ENCODE measurements at places on chromosomes 6 and 20.
A peak's percentile ranks its signal among the peaks of the same experiment; 100 is the strongest.

DNA sequence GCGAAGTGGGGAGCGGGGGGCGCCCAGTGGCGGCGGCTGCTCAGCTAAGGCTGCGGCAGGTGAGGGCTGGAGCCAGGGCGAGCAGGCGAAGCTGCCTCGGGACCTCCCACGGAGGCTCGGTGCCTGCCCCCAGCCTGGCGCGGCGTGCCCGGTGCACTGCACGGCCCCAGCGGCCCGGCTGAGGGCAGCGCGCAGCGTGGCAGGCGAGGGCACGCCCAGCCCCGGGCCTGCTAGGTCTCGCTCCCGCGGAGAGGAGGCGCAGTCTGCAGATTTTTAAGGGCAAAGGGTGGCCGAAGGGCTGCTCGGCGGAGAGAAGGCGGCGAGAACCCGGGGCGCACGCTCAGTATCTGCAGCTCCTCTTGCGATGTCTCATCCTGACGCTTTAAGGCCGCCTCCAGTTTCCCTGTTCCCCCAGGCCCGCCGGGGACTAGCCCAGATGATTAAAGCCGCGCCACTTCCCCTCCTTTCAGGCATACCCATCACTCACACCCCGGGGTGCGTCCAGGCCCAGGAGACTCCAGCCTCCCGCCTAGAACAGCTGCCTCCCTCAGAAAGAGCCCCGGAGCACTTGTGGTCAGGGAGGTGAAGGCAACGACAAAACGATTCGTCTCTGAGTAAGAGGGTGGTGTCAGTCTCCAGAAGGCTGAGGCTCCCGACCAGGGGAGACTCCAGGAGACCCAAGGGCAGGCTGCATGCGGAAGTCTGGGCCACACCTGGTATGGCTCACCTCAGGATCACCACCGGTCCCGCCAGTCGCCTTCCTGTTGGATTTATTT lies at the start of gene FERMT1:
Gene FERMT1 (minus strand): TSS at position 158 of the 776 bp plus-strand sequence. CDS start 3,476 bp downstream, outside the sequence.
- peak; percentile 23 for DNase-seq

GRCh38 chr6:166624275-166624674 lies 2.8 kb downstream of the RPS6KA2 start:
- DNase-seq = no peak

DNA sequence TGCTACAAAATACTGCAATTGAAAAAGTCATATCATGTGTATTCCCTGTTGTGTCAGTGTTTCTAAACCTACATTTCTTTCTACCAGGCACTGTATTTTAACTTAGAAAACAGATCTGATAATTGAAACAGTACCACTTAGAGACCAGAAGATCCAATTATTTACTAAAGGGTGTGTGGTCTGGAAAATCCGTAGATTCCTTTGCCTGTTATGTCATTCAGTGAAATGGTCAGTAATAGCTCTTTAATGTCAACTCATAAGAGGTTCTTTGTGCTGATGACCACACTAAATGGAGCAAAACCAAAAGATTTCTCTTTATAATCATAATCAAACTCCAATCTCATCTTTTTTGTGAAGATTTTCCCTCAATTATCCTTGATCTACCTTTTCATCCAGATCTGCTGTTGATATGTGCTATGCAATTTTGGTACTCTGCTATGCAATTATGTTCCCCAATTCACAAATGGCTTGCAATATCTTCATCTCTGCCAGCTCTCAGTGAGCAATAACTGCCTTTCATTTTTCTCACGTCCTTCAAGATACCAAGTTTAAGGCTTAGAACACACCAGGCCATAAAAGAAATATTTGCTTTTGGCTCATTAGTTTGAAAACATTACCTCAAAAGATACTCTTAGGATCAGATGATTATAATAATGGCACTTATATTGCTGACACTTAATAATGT lies 165.5 kb downstream of the MOXD1 start:
- no peak for DNase-seq

GRCh38 chr6:129637340-129638054 lies 72.5 kb downstream of the ARHGAP18 start:
- DNase-seq = no peak

GRCh38 chr20:31523361-31524283 lies 9.4 kb downstream of the HM13 start:
- no peak for DNase-seq

DNA sequence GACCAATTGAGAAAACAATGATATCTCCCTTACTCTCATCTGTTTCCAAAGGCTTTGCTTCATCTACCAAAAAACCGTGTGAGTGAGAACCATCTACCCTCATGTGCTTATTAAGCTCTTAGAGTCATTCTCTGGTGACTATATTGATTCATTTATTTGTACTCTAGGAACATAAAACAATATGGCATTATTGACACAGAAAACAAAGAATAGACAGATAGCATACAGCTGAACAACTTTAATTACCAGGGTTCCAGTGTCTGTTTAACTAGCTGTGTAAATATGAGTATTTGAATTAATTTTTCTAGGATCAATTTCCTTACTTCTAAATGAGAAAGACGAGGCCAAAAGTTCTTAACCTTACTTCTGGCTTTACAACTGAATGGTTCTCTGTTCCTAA lies 31.3 kb upstream of the HEY2 start:
- DNase-seq = no peak

- no peak for DNase-seq
Observed at GRCh38 chr6:91241946-91242613, 655.2 kb upstream of the MAP3K7 start.

- no peak for DNase-seq
Observed at GRCh38 chr6:167843023-167843422, 16.3 kb downstream of the AFDN start.

GRCh38 chr20:50328996-50329898 lies 138.6 kb downstream of the CEBPB start:
- no peak for DNase-seq

GRCh38 chr6:5981126-5982026 lies 25.3 kb downstream of the NRN1 start:
- no peak for DNase-seq

- no peak for DNase-seq
Observed at GRCh38 chr6:119301429-119301828, 48.1 kb downstream of the MAN1A1 start.

DNA sequence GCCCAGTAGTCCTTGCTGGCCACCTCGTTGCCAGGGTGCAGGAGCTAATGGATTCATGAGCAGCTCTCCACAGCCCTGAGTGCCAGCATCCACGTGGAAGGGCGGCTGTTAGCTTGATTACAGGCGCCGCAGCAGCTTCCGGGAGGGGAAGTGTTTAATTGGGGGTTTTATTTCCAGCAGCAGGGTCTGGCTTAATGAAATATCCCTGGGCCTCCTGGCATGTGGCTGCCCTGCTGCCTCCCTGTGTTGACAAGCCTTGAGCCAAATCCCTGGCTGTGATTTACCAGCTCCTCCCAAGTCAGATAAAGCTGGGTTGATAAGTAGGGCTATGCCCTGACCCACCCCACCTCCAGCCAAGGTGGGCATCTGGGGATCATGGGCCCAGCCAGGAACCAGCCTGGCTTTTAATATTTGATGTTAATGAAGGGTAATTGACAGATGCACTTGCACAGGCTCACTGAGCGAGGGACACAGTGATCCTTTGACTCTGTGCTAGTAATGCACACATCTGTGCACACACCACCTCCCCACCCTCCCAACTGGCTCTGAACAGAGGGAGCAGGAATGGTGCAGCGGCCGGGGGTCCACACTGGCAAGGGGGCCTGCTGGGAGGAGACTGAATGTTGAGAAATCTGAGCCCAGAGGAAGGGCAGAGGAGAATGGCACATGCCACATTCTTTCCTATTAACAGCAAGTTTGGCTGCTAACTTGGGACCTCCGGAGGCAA lies 13.6 kb downstream of the GLP1R start:
- DNase-seq = no peak

DNA sequence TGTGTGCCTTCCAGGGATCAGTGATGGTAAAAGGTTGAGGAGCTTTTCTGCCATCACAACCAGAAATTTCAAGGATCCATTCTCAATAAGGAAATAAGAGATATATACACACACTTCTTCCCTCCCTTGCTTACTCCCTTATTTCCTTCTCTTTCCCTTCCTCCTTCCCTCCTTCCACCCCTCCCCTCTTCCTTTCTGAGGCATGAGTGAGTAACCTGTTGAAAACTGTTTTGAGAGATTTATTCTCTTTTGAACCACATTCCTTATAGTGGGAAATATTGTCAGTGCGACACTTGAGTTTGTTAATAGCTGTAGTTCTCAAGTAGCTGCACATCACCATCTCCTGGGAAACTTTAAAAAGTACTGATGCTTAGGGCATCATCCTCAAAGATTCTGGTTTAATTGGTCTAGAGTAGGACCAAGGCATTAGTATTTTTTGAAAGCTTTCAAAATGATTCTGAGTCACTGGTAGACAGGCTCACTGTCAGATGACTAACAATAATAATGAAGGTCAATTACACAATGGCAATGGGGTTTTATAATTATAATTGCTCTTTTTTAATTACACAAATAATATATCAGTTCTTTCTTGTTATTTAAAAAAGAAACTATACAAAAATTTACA lies 109.9 kb downstream of the POPDC3 start:
- no peak for DNase-seq

DNA sequence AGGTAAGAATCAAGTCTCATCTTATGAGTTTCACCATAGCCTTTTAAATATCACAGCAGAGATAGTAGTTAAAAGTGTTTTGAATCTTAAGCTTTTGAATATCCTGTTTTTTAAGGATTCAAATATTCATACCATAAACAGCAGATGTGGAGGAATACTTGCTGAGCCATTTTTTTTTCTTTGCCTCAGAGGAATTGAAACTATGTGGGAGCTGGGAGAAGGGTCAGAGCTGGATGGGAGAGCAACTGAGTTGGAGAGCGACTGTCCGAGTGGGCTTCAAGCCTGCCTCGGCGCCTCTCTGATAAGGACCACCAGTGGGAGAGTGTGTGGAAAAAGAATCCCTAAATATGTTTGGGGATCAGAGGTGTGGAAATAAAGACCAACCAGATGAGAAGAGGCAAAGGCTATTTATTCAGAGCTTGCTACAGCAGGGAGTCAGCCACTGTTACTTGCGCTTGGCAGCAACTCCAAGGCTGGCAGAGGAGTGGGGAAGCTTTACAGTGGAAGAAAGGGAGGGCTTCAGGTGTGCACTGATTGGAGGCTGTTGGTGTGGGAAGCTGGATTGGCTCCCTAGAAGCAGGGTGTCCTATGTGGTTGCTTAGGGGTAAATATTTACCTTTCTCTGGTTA lies 34.3 kb upstream of the MCUR1 start:
- DNase-seq = no peak

DNA sequence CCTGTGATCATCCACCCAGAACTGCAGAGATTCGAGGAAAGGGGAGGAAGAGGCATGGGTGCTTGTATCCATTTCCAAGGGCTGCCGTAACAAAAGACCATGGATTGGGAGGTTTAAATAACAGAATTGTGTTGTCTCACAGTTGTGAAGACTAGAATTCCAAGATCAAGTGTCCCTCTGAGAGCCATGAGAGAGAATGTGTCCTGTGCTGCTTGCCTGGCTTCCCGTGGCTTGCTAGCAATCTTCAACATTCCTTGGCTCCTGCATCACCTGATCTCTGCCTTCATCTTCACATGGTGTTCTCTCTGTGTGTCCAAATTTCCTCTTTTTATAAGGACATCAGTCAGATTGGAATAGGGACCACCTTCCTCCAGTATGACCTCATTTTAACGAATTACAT lies 69.8 kb downstream of the CDC40 start:
- DNase-seq = no peak

DNA sequence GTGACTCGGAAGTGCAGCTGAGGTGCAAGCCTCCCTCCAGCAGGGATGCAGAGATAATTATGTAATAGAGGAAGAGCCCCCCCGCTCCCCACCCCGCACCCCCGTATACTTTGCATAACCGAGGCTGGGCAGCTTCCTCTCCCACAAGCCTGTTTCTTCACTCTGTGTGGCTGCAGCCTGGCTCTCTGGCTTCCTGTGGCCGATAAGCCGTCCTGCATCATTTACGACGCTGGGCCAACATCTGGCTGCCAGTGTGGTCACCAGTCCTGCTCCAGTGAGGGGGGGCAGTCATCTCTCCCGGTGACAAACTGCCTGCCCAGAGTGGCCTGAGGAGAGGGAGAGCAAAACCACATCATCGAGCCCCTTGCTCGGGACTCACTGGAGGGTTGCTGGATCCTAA lies 59.2 kb downstream of the RBM38 start:
- DNase-seq = no peak

DNA sequence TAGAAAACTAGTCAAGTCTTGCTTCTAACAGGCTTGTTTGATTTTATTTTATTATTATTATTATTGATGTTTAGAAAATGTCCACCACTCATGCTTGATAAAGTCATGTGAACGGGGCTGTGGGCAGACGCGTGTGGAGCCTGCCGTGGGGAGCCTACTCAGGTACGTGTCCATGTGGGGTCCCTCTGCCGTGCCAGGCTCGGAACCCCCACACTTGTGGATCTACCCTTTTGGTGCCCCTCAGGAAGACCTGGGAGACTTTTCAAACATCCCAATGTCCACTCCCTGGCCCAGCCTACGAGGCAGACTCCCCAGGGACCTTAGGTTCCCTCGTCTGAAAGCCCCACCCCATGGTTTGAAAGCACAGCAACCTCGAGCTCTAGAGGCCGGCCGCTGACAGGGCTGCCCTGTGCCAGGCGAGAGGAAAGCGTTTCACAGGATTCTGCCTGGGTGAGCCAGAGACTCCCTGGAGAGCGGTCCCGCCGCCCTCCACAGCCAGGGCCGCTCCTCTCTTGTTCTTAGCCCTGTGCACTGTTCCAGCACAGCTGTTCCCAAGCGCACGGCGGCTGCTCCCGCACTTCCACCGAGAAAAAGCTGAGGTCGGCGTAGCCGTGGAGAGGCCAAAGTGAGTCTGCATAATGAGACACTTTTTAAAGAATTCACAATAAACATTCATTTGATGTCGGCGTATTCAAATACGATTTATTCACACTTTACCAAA lies 249.7 kb downstream of the TTLL2 start:
- DNase-seq = no peak

- DNase-seq = no peak
Observed at GRCh38 chr20:20051767-20052073, 546 bp downstream of the CRNKL1 start.

DNA sequence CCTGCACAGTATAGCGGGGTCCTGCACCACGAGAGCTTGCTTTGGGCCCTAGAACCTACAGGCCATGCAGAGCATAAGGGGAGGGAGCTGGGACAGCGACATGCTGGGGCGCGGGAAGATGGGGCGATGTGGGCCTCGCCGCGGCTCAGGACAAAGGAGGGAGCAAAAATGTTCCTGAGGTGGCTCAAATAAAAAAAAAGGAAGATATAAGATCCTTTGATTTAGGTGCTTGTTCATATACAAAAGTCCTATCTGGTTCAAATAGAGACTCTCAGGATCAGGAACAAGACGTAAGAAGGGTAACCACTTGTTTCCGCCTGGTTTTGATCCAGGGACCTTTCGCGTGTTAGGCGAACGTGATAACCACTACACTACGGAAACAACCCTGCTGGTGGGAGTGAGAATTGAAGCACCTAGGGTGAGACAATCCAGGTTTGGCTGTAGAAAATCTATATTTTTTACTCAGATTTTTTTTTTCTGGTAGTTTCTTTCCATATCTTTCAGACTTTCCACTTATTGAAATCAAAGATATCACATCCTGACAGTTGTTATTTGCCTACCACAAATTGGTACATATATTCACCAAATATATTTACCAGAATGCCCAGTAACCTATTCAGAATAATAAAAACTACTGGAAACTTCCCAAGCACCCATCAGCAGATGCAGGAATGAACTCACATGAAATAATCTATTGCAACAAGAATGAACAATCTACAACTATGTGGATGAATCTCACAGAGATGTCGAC lies 177.9 kb upstream of the ZNF184 start:
- no peak for DNase-seq

GRCh38 chr6:139248911-139249310 lies 42.9 kb downstream of the TXLNB start:
- DNase-seq = no peak

All from hindlimb muscle (tissue), 1 donor.